Stimulated activated CD8-positive, alpha-beta memory T cell treated with anti-CD3 and anti-CD28 coated beads, Interleukin-2, amount 100 ng/mL, for 1 hour (primary cell): ENCODE measurements at places on chromosomes 1 and 21.

GRCh38 chr1:202831906-202832305, 21.2 kb downstream of the PCAT6 start:
- no peak for DNase-seq

DNA sequence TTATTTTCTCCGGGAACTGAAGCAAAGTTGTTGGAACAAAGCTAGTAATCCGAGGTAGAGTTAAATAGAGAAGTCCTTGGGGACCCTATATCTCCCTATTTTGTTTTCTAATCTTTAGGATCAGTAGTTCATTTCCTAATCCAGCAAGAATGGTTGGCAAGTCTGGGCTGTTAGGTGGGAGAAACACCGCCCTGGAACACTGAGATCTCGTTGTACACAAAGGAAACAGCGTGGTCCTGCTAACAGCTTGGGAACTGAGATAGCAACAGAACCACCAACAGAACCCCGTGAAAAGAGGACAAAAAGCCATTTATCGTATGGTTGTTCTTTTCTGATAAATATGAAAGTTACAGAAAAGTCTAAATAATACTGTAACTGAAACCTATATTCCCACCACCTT, 121.9 kb upstream of the CDC42BPA start:
- DNase-seq: no peak

GRCh38 chr1:88956003-88956402, 36.4 kb downstream of the KYAT3 start:
- no peak for DNase-seq

DNA sequence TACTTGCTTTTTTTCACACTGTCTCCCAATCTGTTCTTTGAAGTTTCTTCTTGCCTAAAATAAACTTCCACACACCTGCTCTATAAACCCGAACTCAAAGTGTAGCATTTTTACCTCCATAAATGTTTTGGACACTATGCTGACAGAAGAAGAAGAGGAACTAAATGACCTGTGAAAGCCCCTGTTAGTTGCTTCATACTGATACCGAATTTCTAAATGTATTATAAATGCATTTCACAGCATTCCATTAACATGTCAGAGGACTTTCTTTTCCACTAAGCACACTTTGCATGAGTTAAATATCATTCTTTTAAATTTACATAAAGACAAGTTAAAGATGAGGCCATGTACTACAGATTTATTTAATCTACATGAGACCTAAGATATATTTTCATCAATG, 281.0 kb downstream of the SMYD3 start:
- no peak for DNase-seq

DNA sequence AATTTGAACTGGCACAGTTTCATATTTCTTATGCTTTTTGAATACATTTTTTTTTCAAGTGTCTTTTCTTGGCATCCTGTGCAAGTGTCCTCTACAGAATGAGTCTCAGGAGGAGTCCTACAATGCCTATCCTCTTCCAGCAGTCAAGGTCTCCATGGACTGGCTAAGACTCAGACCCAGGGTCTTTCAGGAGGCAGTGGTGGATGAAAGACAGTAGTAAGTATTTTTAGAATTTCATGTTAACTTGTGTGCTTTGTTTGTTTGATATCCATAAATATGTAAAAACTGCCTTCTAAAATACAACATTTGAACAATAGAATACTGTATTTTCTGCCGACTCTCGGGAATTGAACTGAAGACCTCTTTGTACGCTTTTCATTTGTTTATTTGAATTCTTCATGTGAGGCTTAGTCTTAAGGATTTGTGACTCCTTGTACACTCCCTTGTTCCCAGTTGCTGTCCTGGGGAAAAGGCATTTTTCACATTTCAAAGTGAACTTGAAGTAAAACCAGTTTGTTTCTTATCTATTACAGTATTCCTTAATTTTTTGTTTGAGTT, 56.6 kb downstream of the NCF2 start:
- DNase-seq: no peak

DNA sequence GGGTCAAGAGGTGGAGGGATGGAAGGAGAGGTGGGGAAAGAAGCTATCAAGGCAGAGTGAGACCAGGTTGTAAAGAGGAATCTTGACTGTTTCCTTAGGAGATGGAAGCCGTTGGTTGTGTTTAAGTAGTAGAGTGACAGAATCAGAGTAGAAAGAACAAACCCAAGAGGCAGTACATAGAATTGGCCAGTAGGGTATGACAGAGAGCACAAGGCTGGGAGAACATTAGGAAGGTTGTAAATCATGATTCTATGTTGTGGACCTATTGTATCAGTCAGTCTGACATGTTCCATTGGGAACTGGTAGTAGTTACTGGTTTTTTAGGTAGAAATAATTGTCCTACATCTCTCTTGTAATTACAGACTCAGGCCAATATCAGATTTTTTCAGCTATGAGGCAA, 486.9 kb upstream of the USP24 start:
- no peak for DNase-seq

DNA sequence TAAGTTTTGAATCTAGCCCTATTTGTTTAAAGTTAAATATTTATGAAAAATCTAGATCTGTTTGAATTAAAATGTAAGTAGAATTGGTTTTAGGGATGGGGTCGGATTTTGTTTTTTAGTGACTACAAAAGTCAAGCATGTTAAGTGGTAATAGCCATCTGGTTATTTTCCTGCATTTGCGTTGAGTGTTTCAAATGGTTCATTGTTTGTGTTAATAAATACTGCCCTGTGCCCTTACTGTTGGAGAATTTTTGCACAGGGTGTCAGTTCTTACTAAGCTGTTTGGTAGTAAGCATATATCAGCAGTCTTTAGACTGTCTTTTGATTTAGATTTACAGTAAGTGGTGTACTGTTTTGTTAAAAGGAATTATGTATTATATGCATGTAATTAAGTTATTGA, 46.1 kb upstream of the TARS2 start:
- DNase-seq: no peak

- DNase-seq: no peak
These were observed 443.0 kb upstream of the RUNX1 start for GRCh38 chr21:35491920-35492678.

- DNase-seq: no peak
These were observed 35.9 kb downstream of the EPHA2 start for GRCh38 chr1:16119926-16120325.

GRCh38 chr1:188314557-188315137, 1485.9 kb downstream of the PLA2G4A start:
- no peak for DNase-seq

DNA sequence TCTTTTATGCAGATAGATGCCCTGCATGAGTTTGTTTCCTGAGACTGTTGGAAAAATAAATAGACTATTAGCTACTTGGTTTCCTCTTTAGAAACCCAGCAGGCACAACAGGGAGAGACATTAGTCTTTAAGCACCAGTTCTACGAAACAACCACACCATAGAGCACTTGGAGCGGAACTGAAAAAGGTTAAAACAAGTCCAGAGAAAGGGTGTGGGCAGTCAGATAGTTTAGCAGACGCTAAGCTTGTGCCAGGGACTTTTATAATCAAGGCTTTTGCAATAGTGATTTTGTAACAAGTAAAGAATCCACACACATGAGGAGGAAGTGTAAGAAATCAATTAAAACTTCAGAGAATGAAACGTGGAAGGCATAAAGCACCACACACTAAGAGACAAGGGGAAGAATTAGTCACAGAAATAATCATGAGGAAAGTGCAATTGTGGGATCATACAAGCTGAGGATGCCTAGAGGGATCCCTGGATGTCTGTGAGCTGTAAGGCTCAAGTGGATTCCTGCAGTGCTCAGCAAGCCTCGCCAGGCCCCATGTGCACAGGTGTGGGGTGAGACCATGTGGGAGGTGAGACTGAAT, 37.8 kb upstream of the TLR5 start:
- no peak for DNase-seq

- no peak for DNase-seq
These were observed 71.4 kb upstream of the CLDN14 start for GRCh38 chr21:36551321-36551720.

- no peak for DNase-seq
These were observed 802.2 kb downstream of the KCNT2 start for GRCh38 chr1:195806060-195806459.
